Vagina (tissue), 2 donors: ENCODE measurements at places on chromosomes 1 and 21. TPM values are rescaled to one million over a fixed set of nuclear protein-coding genes. Genes with fewer than 3 reads are reported as not detected.

GRCh38 chr1:230498704-230499103 lies 72.6 kb upstream of the PGBD5 start:
- DNase-seq: no peak

CD1E gene
- 2.5 TPM for total RNA-seq

SH3GLB1 gene
- 53.8 TPM for total RNA-seq

MYOG gene
- total RNA-seq: not detected

- no peak for DNase-seq
These were observed 4.6 kb upstream of the RAB4A start for GRCh38 chr1:229266274-229266673.

- no peak for DNase-seq
These were observed 436 bp upstream of the TTLL7 start for GRCh38 chr1:83999316-83999819.

BRDT gene
- total RNA-seq: not detected

DNA sequence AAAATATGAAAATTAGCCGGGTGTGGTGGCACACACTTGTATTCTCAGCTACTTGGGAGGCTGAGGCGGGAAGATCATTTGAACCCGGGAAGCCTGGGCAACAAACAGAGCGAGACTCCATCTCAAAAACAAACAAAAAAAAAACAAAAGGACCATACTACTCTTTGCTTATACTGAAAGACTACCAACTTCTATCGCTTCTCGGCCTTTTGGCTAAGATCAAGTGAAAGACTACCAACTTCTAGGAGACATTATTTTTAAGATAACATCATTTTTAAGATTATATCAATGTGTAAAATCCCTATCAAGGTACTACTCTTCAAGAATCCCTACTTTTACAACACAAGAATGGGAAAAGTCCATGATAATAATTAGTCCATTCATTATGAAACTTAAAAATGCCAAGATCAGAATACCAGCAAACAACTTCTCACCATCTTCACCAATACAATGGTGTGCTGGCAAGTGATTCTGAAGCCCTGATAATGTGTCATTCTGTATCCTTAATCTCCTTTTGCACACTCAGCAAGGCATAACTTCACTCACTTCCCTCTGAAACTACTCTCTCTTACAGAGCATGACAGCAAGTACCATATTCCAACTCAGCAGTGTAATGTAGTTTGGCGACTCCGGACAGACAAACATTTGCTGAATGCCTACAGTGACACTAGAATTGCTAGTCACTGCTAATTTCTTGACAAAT lies 1.7 kb downstream of the PTP4A2 start:
- no peak for DNase-seq

DNA sequence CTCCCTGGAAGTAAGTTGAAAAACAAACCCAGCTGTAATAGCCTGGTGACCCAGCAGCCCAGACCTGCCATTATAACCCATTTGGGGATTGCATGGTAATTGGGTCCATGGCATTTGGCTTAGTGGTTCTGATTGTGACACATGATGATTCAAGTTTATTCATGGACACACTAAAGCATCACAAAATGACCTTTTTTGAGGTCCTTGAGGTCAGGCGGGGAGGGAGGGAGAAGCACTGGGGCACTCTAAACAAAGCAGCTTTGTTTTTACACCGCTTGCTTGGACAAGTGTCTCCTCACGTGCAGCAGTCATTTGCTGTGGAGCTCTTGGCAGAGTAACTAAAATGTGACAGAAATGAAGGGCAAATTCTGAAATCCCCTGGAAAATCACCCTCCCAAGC lies 241.0 kb upstream of the SGIP1 start:
- DNase-seq: no peak

- DNase-seq: no peak
These were observed 21.4 kb downstream of the LDLRAD2 start for GRCh38 chr1:21833392-21833976.

DNA sequence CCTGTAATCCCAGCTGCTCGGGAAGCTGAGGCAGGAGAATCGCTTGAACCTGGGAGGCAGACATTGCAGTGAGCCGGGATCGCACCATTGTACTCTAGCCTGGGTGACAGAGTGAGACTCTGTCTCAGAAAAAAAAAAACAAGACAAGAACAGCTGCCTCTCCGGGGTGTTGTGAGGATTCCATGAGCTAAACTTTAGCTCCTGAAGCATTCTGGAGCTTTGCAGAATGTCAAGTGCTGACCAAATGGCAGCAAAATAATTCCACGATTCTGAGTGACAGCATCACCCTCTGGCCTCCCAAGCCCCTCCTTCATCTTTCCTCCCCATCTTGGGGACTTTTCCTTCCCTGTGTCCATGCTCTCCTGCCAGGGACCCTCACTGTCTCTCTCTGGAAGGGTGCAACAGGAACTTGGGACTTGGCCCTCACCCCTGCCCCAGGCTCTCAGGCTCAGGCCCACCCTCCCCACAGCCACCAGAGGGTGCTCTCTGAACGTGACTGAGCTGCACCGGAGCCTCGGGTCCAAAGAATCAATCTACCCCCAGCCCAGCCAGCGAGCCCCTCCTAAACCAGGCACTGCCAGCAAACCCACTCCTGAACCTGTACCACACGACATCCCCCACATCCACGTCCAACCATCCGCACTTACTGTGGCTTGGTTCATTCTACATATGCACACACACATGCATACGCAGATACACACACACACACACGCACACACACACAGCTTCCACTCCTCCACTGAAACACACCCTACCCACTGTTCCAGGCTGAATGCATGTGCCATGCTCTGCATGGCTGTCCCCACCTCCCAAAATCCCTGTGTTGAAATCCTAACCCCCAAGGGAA lies 45.7 kb downstream of the ACOT7 start:
- no peak for DNase-seq

DNA sequence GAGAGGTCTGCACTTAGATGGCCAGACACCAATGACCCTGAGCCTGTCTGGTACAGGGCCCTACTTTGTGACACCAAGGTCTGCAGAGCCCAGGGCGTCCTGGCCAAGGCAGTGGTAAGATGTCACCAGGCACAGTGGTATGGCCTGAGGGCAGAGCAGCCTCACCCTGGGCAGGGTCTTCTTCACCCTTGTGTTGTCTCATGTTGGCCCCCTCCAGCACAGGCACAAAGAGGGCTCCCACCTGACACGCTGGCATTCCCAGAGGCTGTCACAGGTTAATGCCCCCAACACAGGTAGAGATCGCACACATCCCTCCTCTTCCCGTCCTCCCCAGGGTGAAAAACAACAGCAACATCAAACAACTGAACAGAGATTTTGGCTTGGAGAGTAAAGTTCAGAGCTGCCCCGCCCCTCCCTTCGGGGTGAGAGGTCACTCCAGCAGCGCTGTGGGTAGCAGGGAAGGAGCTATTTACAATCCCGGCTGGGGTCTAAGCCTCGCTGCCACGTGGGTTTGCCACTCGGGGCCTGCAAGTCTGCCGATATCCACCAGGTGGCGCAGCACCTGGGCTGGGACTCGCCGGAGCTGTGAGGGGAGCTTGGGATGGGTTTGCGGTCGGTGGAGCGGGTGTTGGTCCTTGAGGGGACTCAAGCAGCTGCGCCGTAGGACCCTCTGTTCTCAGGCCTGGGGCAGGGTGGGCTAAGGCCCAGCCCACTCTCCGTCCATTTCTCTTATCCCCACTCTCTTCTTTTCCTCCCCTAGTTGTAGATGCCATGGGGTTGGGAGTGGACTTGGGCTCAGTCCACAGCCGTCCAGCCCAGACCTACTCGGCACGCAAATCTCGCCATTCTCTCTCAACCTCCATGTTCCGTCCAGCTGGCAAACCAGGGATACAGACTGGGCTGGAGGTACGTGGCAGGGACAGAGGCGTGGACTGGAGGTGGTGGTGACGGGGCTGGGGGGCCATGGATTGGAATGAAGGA lies 12.7 kb downstream of the EFNA3 start:
- DNase-seq: no peak

- DNase-seq: no peak
These were observed 129.8 kb downstream of the PLA2G4A start for GRCh38 chr1:186958520-186958919.

GRCh38 chr21:32682696-32683474 lies 44.9 kb downstream of the SYNJ1 start:
- no peak for DNase-seq

- no peak for DNase-seq
These were observed 91.3 kb downstream of the DENND1B start for GRCh38 chr1:197683895-197684553.

DNA sequence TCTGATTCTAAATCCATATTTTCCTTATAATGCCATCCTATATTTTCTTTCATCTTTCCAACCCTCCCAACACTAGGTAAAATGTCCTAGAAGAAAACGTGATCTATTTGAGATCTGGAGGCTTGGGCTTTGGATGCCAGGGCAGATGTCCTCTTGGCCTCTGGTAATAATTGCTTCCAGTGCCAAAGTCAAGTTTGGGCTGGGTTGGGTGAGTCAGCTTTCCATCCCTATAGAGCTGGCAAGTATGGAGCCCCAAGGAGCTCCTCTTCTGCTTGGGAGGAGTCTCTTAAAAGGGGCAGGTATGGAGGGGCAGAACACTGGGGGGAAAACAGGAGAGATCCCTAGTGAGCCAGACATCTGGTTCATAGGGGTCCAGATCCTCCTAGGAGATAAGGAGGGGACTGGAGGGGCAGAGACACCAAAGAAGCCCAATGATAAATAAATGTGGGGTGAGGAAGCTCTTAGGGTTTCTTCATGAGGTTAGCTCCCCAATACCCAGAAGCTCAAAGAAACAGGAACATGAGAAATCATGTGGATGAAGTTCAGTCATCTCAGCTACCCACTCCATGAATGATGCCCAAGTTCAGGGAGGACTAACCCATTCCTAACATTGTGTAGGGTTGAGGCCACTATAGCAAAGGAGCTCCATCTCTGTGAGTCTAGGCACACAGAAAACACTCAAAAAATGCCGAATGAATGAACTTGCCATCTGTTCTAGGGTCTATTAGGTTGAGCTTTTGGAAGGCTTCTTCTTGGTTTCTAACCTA lies 3.5 kb downstream of the C1orf116 start:
- no peak for DNase-seq

CR1L gene
- not detected for total RNA-seq

VAMP4 gene
- 8.1 TPM for total RNA-seq

DNA sequence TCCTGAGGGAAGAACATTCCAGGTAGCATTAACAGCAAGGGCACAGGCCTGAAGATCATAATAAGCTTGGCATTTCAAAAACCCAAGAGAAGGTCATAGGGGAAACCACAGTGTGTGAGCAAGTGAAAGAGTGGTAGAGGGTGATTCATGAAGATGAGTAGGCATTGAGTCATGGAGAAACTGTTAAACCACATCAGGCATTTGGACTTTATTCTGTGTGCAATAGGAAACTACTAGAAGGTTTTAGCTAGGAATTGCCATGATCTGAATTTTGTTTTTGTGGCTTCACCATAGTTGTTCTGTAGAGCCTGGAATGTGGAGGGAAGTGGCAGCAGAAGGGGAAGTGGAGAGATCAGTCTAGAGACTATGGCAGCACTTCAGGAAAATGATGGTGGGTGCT lies 359.0 kb upstream of the PTBP2 start:
- DNase-seq: no peak

IL10RB gene
- 31.7 TPM for total RNA-seq
